ENCODE measurements at places on chromosomes 16 and 17.
A peak's percentile ranks its signal among the peaks of the same experiment; 100 is the strongest.

DNA sequence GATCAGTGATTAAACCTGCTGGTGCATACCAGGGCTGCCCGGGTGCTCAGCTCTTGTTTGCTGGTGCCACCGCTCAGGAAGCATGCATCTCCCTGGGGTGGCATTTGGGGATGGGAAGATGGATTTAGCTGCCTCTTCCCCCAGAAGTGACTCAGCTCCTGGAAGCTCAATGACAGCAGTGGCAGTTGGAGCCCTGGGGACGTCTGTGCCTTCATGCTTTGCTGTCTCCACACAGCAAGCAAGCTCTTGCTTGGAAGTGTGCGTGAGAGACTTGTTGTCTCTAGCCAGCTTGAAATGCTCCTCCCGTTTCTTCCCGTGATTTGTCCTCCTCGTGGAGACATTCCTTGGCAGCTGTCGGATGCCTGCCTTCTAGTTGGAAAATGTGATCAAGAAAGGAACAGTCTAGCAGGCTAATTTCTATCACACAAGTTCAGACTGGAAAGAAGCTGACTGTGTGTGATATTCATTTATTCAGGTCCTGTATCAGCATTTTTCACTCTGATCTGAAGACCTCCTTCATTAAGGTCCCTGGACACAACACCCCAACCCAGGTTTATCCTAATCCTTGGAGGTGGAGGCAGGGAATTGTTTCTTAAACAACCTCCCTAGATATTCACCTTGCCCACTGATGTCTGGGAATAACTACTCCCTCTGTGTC lies 73.0 kb downstream of the BMERB1 start:
- no peak for DNase-seq

DNA sequence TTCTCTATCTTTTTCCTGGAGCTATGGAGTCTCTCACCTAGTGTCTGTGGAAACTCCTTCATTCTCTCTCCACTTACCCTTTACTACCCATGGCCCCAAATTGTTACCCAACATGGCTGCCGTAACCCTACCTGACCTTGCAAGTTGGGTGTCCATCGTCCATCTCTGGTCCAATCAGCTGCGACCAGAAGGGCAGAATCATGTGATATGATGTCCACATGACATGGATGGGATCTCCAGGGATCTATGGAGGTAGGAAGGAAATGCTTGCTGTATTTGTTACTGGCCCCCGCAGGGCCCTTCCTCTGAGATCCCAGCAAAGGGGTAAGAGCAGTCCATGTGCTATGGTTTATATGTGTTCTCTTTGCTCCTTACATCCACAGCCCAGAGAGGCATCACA lies 8.0 kb upstream of the DRC7 start:
- DNase-seq: no peak

DNA sequence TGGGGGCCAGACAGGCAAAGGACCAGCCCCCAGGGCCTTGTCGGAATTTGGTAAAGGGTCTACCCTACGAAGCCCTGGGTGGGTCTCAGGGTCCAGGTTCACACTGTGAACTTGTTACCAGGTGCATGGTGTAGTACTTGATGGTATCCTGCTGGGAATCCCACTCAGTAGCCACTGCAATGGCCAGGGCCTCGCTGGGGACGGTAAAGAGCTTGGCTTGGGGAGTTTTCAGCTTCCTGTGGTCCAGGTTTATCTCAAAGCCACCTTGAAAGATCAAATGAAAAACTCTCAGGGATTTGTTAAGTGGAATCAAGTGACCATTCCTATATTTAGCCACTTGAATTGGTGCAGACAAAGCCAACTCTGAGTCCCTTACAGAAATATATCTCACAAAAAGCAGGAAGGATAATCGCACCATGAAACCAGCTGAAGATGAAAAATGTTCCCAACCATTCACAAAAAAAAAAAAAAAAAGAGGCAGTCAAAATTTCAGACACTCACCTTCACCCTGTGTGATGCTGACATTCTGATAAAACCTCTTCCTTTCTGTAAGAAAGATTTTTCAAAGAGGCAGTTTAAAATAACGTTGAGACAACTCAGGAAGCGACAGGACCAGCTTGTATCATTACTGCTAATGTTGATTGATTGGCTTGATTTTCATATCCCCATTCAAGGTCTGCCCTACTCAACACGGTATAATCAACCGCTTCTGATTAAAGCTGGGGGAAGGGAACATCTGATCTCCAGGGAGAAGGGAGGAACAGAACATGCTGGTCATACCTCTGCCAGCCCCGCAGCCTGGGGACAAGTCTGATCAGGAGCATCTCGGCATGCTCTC lies 10.6 kb downstream of the ATPAF2 start:
- DNase-seq: no peak

DNA sequence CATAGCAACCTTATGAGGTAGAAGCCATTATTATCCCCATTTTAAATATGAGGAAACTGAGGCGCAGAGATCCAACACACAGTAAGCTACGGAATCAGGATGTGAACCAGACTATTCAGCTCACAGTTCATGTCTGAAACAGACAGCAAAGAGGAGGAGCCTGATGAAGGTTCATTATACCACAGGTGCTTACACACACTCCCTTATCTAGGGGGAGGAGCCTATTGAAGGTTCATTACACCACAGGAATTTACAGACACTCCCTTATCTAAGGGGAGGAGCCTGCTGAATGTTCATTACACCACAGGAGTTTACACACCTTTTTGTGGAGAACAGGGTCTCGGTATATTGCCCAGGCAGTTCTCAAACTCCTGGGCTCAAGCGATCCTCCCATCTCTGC lies 21.9 kb downstream of the C16orf95 start:
- no peak for DNase-seq

DNA sequence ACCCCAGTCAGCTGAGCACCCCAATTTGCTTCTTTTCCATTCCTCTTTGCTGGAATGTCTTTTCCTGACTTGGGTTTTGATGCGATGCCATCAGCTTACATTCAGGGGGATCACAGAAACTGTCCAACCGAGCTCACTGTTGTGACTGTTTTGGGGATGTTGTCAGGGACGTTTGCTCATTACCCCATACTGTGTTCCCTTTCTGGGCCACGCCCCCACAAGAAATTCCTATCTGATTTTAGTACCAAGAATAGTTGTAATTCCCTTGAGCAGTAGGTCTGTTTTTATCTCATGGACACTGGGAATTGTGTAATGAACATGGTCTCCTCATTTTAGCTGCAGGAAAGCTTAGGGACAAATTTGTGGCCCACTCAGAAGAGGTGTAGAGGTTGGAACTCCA lies 2.6 kb upstream of the NTN1 start:
- DNase-seq: no peak

GRCh38 chr17:4808378-4808767 lies 1.4 kb downstream of the PLD2 start:
- DNase-seq: no peak

GRCh38 chr17:80720610-80721577 lies 176.3 kb downstream of the RPTOR start:
- peak; percentile 61 for DNase-seq

- peak; percentile 86 for DNase-seq
Measured at GRCh38 chr17:38701504-38702165, 3.4 kb upstream of the MLLT6 start.

DNA sequence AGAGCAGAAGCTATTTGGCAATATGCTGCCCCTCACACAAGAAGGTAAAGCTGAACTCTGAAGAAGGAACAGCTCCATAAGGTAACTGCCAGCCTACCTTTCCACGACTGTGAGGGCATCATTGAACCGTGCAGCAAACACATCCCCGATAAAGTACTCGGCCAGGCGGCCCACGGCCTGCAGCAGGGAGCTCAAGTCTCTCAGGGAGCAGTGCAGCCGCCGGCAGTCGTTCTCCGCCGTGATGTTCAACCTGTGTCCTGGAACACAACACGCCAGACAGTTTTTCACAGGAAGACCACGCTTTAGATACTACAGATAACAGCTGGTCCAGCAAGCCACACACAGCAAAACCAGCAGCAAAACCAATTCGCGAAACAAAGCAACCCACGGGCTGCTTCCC lies 62.1 kb upstream of the GSG1L start:
- DNase-seq: no peak

- peak; percentile 73 for DNase-seq
Measured at GRCh38 chr17:56779898-56780777, 53.6 kb downstream of the C17orf67 start.

DNA sequence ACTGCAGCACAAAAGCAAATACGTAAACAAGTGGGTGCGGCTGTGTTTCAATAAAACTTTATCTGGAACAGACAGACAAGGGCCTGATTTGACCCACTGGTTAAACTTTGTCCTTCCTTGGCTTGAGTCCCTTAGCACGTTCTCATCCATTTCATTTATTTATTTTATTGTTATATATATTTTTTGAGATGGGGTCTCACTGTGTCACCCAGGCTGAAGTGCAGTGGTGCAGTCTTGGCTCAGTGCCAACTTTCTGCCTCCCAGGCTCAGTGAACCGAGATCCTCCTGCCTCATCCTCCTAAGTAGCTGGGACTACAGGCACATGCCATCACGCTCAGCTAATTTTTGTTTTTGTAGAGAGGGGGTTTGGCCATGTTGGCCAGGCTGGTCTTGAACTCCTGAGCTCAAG lies 64.3 kb downstream of the MYH11 start:
- no peak for DNase-seq

- DNase-seq: peak; percentile 13
Measured at GRCh38 chr17:34171245-34171818, 83.8 kb upstream of the CCL2 start.

- no peak for DNase-seq
Measured at GRCh38 chr17:44906763-44907728, 7.8 kb upstream of the EFTUD2 start.

DNA sequence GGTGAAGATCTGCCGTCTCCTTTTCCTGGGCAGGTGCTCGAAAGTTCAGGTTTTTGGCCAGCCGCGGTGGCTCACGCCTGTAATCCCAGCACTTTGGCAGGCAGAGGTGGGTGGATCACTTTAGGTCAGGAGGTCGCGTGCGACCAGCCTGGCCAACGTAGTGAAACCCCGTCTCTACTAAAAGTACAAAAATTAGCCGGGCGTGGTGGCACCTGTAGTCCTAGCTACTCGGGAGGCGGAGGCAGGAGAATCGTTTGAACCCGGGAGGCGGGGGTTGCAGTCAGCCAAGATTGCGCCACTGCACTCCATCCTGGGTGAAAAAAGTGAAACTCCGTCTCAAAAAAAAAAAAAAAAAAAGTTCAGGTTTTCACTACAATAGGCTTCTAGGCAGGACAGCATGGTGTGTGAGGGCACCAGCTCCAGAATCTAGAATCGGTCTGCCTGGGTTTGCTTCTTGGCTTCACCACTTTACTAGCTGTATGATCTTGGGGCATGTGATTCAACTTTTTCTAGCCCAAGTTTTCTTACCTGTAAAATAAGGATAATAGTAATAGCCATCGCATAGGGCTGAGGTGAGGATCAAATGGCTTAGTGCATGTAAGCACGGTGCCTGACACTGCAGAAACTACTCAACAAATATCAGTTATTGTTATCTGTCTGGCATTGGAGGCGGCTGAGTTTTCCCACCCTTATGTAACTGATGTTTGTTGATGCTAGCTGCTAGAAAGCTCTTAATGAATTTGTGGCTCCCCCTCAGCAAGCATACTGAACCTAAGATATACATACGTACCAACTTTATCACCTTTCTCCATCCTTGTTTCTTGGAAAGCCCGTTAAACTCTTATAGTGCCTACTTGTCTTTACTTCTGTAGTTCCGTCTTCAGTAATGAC lies 1.3 kb downstream of the PSMD12 start:
- DNase-seq: no peak

GRCh38 chr16:49585143-49585832 lies 211.7 kb downstream of the C16orf78 start:
- no peak for DNase-seq

GRCh38 chr16:17474037-17474436 lies 3.3 kb upstream of the XYLT1 start:
- DNase-seq: no peak

DNA sequence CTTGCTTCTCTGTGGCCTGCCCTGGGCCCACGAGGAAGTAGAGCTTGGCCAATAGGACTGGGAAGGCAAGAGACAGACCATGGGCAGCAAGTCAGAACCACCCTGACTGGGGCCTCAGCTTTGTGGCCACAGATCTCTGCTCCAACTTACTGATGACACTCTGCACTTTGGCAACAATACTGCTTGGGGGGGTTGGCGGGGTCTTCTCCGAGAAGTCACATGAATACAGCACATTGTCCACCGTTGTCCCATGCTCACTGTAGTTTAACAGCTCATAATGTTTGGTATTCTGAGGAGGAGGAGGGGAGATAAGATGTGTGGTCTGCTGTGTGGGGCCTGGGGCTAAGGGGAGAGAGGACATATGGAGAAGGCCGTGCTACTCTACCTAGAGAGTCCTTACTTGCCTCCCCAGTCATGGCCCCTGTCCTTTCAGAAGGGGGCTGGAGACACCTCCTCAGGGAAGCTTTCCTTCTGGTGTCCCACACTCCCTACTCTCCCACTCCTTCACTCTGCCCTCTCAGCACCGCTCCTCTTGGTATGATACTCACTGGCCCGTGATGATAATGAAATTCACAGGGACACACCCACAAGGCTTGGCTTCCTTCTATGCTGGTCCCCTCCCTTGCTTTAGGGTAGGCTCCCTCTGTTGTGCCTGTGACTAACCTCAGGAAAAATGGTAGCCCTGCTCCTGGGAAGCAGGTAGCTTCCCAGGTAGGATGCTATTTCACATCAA lies 4.0 kb upstream of the DHRS13 start:
- DNase-seq: no peak

DNA sequence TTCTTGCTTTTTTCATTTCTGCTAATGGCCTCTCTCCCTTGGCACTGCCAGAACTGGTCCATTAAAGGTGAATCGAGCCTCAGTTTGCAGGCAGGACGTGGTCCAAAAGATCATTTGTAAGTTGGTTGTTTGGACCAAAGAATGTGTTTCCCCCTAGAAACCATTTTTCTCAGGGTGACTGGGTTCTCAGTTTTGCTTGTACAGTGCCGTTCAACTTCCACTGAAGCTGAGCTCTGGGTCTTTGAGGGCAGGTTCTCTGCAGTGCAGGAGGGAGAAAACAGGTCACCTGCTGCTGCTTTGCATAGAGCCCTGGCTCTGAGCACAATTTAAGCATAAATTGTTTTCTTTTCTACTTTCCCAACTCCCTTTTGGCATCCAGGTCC lies 9.0 kb upstream of the AMZ2 start:
- DNase-seq: no peak

DNA sequence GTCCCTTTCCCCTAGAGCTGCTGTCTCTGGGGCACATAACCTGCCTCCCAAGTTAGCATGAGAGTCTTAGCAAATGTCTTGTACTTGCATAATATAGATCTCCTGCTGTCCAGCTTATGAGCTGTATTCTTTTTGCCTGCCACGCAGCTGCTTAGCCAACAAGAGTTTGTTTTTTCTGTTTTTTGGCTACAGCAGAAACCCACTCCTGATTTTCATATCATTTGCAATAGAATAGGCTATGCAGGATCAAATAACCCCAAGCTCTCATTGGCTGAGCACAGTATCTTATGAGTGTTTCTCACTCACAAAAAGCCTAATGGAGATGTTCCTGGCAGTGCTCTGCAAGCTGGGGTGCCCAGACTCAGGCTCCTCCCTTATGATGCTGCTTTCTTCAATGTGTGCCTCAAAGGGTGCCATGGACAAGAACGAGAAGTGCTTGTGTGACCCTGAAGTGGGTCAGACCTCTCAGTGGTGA lies 23.1 kb downstream of the B9D1 start:
- DNase-seq: no peak

DNA sequence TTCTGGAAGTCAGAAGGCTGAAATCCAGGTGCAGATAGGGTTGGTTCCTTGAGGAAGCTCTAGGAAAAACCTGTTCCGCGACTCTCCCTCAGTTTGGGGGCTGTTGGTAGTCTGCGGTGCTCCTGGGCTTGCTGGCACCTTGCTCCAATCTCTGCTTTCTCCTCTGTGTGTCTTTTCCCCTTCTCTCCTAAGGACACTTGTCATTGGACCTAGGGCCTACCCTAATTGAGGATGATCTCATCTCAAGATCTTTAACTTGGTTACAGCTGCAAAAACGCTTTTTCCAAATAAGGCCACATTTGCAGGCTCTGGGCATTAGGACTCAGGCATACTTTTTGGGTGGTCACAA lies 12.9 kb upstream of the CACNG4 start:
- no peak for DNase-seq

All from stimulated activated CD4-positive, alpha-beta T cell treated with anti-CD3 and anti-CD28 coated beads, Interleukin-2, amount 100 ng/mL, for 4 hours (primary cell).